ENCODE measurements at places on chromosomes 6 and 20.

GRCh38 chr20:21396599-21397340 lies 556 bp downstream of the NKX2-4 start:
- no peak for DNase-seq

- no peak for DNase-seq
Measured at GRCh38 chr20:20806121-20807095, 94.0 kb upstream of the RALGAPA2 start.

- DNase-seq = no peak
Measured at GRCh38 chr6:90226257-90226656, 70.4 kb downstream of the BACH2 start.

- DNase-seq = no peak
Measured at GRCh38 chr6:137871831-137872454, 4.9 kb downstream of the TNFAIP3 start.

GRCh38 chr6:119395192-119395591 lies 45.6 kb upstream of the MAN1A1 start:
- no peak for DNase-seq

DNA sequence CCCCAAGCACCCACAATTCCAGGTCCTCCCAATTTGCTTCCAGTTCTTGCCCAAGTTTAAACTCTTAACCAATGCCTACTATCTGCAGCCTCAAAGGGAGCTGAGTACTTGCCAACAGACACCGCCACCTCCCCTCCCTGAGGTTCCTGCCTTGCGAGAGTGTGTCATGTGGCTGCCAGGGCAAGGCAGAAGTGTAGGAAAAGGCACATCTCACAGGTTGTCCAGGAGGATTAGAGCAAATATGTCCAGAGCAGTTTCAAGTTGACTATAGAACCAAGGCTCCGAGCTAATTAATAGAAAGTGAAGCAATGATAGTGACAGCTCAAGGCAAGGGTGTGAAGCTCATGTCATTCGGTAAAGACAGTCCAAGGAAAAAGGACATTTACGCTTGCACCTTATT lies 127.8 kb downstream of the ATXN1 start:
- no peak for DNase-seq

DNA sequence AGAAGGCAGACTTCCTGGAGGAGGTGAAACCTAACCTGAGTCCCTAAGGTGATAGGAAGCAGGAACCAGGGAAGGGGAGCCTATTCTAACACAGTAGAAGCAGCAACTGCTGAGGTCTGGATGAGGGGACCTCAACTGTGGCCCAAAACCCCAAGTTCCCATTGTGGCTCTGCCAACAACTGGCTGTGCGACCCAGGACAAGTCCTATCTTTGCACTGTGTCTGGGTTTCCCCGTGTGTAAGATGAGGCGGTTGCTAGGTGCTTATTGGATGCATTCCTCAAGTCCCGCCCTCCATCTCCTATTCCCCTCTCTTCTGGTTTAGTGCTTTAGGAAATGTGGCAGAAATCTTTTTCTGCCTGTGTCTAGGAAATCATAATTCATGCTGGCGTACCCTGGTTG lies 52.2 kb upstream of the TTPAL start:
- no peak for DNase-seq

- no peak for DNase-seq
Measured at GRCh38 chr6:109059153-109059552, 35.5 kb downstream of the SESN1 start.

DNA sequence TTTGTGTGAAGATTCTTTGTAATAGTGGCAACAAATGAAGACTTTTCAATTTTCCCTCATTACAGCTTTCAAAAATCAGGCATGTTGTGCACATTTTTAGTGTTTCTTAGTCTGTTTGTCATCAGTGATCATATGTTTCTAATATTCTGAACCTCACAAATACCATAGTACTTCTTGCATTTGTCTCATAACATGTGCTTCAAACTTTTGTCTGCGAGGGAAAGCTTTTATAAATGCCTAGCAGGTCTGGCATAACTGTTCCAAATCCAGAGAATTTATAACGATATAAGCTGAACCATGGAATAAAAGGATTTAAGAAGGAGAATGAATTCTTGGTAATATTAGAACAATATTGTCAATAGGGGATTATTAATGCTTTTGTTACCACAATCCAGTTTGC lies 670.2 kb downstream of the RFPL4B start:
- no peak for DNase-seq

- no peak for DNase-seq
Measured at GRCh38 chr6:43911354-43912115, 141.5 kb downstream of the VEGFA start.

- no peak for DNase-seq
Measured at GRCh38 chr6:148316308-148316707, 26.3 kb upstream of the SASH1 start.

DNA sequence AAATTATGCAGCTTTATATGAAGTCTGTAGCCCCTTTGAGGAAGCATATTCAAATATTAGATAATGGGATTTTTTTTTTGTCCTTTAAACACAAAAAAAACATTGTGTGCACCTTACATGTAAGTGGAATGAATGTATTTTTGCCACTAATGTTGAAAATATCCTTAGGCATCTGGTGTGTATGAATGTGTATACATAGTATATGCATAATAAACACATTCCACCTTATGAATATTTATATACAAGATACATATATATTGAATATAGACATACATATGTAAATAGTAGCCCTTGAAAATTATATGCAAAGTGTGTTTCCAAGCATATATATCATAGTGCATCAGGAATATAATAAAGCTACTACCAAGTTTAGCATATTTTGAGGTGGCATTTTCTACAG lies 94.8 kb downstream of the SOBP start:
- DNase-seq = no peak

- DNase-seq = no peak
Measured at GRCh38 chr6:104019075-104019753, 840.5 kb downstream of the HACE1 start.
